ENCODE measurements at places on chromosomes 6 and 20.

DNA sequence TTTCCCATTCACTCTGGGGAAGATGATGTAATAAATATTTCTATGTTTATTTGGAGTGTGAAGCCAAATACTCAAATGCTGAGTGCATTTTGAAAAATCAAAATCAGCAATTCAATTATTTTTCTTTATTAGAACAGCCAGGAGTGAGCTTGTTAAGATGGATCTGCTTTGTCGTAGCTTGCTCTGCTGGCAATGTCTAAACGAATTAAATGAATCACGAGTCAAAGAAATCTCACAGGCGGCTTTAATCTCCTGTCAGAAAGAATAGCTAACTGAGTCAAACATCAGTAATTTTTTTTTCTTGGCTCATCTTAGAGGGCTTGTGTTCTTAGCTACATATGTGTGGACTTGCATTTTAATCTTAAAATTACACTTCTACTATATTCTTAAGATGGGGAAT lies 100.2 kb upstream of the HMGN3 start:
- no peak for DNase-seq

DNA sequence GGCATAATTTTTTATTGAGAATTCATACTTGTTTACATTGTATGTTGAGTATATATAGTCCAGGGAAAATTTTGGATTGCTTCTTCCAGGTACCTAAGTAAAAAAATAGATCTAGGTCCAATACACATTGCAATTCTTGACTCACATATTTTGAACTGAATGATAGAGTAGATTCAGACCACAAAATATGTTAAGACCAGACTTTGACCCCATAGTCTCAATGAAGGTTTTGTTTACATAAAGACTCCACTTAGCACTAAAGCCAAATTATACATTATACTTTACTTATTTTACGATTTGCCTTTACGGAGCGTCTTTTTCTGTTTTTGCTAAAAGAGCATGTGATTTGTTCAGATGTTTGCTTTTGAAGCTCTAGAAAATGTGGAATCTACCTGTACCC lies 144.1 kb upstream of the PTCHD4 start:
- DNase-seq, result no peak

DNA sequence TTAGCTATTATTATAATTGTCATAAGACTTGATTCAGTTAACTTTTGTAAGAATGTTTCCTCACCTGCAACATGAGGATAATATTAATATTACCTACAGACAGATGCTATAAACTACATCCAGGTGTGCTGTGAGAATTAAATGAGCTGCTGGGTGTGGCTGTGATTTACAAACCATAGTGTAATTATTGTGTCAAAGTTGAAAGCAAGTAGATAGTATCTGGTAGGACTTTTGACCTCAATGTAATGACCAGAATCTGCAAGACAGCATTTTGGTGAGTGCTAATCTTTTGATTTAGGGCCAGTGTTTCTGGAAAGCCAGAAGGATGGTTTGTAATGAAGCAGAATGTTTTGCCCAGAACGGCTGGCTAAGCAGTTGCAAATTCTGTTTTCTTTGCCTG lies 162.5 kb downstream of the TRMT11 start:
- DNase-seq, result no peak

GRCh38 chr6:142013287-142013686 lies 119.4 kb upstream of the GJE1 start:
- DNase-seq, result no peak

DNA sequence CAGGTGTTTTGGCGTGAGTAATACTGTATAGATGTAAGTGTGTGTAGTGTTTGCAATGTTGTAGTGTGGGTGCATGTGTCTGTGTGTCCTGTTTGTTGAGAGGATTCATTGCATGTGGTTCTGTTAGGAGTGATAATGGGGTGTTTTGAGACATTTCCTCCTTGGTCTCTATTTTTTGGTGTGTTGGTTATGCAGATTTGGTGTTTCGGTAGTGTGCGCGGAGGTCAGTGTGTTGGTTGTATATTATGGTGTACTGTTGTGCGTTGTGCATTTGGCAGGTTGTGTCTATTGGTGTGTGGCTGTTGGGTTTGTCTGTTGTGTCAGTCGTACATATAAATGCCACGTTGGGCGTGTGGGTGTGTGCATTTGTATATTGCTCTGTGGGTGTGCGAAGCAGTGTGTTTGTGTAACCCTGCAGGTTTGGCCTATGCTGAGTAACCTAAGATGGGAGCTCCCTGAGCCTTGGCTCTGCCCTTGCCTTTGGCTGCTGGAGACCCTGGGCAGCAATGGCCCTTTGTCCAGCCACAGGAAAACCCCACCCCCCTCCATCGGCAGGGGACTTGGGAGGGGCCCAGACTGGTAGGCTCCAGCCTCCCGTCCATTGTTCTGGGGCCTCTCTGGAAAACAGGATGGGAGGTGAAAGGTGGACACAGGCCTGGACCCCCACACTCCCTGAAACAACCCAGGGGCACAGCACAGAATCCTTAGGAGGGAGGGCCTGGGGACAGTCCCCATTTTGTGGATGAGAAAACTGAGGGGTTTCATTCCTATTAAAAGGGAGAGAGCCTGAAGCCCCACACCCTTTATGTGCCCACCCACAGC lies 10.3 kb upstream of the ID1 start:
- DNase-seq, result no peak

GRCh38 chr6:90350689-90351554 lies 54.3 kb upstream of the BACH2 start:
- DNase-seq, result no peak

DNA sequence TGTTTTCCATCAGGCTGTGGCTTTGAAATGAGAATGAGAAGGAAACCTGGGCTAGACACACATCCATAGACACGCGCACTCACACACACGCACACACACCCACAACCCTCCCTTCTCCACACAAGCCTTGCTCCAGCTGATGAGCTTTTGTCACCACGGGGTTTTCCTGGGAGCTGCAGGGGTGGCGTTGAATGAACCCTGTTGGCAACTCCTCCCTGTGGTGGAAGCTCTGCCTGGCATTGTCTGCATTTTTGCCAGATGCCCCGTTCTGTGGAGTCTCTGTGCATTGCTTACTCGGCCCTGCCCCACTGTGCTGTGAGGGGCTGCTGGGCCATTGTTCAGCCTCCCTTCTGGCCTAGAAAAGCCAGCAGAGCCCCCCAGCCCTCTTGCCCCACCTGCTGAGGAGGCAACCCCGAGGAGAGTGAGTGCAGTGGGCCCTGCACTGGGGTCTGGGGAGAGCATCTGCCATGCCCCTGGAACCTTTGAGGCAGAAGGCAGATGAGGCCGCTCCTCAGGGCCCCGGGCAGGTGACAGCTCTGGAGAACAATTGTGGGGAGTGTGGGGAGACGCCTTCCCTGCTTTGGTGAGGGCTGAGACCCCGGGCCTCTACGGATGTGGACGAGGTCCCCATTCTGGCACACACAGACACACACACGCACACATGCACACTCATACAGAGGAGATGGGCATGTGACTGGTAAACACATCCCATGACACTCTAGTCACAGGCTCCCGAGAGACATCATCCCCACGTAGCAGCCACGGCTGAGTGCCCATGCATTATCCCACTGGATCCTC lies 9.9 kb downstream of the ADIG start:
- DNase-seq, result no peak

DNA sequence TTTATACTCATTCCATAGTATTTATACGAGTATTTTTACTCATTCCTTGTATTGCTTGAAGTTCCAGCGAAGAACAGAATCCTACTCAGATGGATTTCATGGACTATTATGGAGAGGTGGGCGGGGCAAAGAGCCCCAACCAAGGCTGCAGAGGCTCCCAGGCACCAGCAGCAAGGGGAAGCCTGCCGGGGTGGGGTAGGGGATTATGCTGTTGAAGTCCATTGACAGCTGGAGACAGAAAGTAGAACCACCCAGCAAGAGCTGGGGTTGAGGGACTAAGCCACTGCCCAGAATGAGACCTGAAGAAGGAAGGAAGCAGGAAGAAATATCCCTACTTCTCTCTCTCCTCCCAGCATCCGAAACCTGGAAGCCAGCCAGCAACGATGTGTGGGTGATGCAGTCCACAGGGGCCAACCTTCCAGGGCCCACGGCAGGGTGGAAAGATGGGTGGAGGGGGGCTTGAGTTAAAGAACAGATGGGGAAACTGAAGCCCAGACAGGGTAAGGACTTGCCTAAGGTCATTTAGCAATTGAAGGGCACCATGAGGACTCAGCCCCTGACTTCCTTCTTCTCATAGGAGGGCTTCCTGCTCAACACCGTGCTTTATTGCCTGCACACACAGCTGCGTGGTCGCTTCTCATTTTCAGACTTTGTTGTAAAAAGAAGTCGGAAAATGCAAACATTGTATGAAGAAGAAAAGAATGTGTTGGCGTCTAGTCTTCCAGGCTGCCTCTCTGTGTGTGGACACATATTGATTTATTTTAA lies 18.3 kb upstream of the GTSF1L start:
- DNase-seq, result no peak

DNA sequence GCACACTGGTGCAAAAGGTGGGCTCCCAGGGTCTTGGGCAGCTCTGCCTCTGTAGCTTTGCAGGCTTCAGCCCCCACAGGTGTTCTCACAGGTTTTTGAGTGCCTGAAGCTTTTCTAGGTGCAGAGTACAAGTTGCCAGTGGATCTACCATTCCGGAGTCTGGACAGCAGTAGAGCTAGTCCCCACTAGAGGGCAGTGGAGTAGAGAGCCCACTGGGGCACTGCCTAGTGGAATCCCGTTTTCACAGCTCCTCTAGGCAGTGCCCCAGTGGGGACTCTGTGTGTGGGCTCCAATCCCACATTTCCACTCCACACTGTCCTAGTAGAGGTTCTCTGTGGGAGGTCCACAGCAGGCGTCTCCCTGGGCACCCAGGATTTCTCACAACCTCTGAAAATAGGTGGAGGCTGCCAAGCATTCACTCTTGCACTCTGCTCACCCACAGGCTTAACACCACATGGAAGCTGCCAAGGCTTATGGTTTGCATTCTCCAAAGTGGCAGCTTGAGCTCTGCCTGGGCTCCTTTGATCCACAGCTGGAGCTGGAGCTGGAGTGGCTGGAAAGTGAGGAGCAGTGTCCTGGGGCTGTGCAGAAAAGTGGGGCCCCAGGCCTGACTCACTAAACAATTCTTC lies 86.3 kb upstream of the PROKR2 start:
- DNase-seq, result no peak

DNA sequence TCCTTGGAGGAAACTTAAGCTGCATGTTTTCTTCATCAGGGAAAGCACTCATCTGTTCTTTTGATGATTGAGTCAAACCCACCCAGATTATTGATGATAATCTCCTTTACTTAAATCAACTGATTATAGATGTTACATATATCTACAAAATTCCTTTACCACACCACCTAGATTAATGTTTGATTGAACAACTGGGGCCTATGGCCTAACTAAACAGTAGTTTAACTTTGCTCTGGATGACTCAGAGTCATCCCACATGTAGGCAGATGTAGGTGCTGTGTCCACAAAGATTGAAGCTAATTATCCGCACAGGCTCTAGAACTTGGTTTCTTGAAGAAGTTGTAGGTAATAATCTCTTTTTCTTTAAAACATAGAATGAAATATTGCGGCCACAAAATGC lies 42.2 kb downstream of the PKIB start:
- no peak for DNase-seq

GRCh38 chr6:33008944-33009861 lies at the start of gene HLA-DOA:
HLA-DOA (minus strand) TSS chr6:33009591.
- no peak for DNase-seq

- DNase-seq, result no peak
Observed at GRCh38 chr6:33597551-33598322, 17.7 kb upstream of the BAK1 start.

DNA sequence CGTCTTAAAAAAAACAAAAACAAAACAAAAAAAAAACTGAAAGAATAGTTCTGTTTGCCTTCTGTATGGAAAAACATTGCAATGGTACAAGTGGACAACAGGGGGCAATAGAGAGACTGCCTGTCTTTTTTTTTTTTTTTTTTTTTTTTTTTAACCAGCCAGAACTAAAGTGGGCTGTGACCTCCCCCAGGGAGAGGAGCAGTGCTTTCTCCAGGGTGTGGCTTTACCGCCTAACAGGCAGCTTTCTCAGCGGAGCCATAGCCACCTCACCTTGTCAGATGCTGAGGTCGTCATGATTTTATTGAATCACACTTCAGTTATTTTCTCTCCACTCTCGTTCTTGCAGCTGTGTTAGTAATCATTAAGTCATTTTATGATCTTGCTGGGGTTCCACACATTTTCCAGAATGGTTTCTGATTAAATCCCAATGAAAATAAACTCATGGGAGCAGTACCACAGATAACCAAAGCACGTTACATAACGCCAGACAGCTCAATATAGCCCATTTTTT lies 78.4 kb downstream of the GMPR start:
- DNase-seq, result no peak

DNA sequence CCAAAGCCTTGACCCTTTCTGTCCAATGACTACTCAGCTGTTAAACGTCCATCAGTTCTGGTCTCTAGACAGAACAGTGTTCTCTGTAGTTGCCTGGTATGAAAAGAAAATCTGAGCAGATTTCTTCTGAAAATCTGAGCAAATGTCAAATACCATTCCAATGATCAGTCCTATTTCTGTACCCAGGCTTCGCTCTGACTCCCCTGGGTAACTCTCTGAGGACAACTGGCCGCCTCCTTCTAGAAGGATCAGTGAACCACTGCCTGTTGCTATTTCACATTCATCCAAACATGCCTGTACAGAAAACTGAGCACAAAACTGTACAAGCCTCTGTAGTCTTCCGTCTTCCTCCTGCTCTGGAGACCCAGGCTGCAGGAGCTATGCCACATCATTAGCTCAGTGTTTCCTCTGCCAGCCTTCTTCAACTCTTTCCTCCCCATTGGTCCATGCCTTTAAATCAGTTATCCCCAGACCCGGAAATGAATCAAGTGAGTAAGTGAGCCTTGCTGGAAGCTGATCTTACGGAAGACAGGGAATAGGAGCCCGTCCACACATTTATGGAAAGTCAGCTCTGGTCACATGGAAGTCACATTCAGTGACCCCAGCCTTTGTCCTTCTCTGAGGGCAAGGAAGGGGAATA lies 63.3 kb downstream of the DAAM2 start:
- no peak for DNase-seq

DNA sequence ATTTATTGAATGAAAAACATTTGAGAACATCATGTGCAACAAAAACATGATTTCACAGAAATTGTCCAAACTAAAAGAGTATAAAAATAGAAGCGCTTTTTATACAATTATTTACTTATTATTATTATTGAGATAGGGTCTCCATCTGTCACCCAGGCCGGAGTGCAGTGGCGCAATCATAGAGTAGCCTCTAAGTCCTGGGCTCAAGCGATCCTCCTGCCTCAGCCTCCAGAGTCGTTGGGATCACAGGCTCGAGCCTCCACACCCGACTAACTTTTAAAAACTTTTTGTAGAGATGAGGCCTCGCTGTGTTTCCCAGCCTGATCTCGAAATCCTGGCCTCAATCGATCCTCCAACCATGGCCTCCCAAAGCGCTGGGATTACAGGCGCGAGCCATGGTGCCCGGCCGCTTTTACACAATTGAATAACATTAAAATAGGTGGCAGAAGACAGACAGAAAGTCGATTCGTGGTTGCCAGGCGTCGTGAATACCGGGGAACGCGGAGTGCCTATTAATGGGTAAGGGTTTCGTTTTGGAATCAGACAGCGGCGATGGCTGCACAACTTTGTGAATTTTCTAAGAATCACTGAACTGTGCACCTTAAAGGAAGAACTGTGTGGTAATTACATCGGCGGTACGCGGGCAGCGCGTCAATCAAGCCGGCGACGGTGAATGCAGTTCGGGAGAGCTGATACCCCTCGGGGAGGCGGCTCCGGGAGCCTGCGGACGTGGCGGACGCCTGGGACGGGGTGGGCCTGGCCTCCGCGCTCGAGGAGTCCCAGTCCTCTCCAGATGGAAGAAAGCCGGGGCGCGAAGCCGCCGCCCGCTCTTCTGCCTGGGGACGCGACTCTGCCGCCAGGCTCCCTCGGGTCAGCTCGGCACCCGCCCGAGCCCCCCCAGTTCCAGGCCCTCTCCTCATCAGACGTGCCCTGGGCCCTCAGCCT lies 807 bp downstream of the TBC1D20 start:
- DNase-seq, result no peak

GRCh38 chr6:72824833-72825232 lies 203.0 kb downstream of the KCNQ5 start:
- no peak for DNase-seq

Measured in hypothalamus (tissue), 51 donors.